ENCODE measurements at places on chromosomes 16 and 17.

GRCh38 chr16:6382924-6383459 lies 949.7 kb upstream of the RBFOX1 start:
- DNase-seq, result no peak

DNA sequence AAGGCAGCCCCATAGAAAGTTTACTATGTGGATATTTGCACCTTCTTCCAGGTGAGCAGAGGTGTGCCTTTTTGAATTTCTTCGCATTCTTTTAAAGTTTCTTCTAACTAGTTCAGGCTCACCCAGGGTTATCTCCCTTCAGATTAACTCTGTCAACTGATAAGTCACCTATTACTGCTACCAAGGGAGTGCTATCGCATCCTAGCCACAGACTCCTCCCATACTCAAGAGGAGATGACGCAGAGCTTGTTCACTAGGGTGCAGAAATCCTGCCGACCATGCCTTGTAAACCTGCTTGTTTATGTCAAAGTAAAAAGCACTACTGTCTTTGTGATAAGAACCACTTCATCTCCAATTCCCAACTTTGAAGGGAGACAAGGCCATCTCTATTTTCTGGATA lies 390.1 kb downstream of the RBFOX1 start:
- no peak for DNase-seq

GRCh38 chr16:28163699-28164098 lies 48.1 kb downstream of the XPO6 start:
- DNase-seq, result peak; percentile 40

- peak; percentile 86 for DNase-seq
Observed at GRCh38 chr17:31787857-31788570, 71.0 kb downstream of the COPRS start.

GRCh38 chr17:81842725-81843504 lies 8.1 kb upstream of the PPP1R27 start:
- DNase-seq, result peak; percentile 22

- DNase-seq, result no peak
Observed at GRCh38 chr17:83194761-83195329, 115.4 kb downstream of the METRNL start.

GRCh38 chr17:45127548-45128300 lies 4.6 kb downstream of the PLCD3 start:
- no peak for DNase-seq

- DNase-seq, result no peak
Observed at GRCh38 chr17:72517413-72518158, 396.8 kb downstream of the SOX9 start.

GRCh38 chr16:14240964-14241363 lies 169.8 kb downstream of the MRTFB start:
- DNase-seq, result no peak

DNA sequence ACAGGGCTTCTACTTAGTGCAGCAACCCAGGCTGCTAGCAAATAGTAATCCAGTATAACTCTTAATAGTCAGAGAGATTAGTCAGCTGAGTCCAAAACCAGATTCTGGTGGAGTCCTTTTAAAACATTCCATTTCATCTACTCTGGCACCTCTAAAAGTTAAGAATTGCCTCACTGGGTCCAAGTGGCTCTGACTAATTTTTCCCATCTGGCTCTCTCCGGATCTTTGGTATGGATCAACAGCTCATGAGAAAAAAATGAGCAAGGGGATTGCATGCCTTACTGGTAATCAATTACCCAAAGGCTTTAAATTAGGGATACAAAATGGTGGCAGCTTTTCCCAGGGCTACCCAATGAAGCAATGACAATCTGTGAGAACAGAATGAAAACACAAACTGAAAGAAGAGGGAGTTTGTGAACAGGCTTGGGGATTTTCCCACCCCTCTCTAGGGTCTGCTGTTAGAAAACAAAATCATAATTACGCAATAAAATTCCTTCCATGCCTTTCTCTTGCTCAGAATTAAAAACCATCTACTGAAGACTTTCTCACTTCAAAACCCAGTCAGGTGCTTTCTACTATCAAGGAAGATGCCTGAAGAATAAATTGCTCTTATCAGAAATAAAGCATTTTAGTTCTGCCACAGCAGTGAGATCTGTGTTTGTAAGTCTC lies 84.6 kb upstream of the PMFBP1 start:
- DNase-seq, result peak; percentile 69

DNA sequence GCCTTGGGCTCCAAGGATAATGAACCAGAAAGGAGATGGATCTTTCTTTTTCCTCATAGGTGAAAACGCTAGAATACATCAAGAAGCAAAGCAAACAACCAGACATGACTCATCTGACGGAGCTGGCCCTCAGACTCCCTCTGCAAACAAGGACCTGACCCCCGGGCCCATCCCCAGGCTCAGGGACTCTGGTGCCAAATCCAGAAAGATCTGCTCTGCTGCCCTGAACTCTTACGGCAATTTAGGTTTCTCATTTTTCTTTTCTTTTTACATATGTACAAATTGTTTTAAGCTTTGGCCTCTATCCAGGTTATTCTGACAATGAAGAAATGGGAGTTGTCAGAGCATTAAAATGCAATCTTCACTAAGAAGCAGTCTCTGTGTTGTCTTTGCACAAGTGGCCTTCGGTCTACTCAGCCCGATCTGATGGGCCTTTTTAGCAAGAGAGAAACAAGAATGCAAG lies 17.7 kb downstream of the KNOP1 start:
- DNase-seq, result peak; percentile 54

GRCh38 chr16:87801679-87802259 lies 36.0 kb upstream of the KLHDC4 start:
- no peak for DNase-seq

GRCh38 chr16:17389384-17389783 lies 81.4 kb downstream of the XYLT1 start:
- no peak for DNase-seq

DNA sequence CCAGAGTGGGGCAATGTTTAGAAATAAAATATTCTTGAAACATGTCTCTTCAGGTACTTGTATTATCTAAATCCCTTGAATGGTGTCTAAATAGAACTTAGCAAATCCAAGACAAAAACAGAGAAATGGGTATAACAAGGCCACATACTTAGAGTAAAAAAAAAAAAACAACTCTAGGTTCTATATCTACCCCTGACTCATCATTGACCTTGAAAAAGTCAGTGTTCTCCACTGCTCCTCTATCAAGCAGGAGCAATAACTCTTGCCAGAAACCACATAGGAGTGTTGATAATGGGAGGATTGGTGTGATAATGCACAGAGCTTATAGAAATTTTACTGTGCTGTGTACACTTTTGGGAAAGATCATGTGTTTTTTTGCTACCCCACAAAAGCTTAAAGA lies 296.6 kb upstream of the PMFBP1 start:
- peak; percentile 16 for DNase-seq

- peak; percentile 65 for DNase-seq
Observed at GRCh38 chr16:66274335-66275110, 92.0 kb upstream of the CDH5 start.

GRCh38 chr16:53693320-53693719 lies 10.3 kb downstream of the RPGRIP1L start:
- no peak for DNase-seq

GRCh38 chr17:10394201-10394887 lies 21.5 kb upstream of the MYH13 start:
- no peak for DNase-seq

GRCh38 chr17:4872786-4873185 lies 26.6 kb upstream of the C17orf107 start:
- DNase-seq, result no peak

DNA sequence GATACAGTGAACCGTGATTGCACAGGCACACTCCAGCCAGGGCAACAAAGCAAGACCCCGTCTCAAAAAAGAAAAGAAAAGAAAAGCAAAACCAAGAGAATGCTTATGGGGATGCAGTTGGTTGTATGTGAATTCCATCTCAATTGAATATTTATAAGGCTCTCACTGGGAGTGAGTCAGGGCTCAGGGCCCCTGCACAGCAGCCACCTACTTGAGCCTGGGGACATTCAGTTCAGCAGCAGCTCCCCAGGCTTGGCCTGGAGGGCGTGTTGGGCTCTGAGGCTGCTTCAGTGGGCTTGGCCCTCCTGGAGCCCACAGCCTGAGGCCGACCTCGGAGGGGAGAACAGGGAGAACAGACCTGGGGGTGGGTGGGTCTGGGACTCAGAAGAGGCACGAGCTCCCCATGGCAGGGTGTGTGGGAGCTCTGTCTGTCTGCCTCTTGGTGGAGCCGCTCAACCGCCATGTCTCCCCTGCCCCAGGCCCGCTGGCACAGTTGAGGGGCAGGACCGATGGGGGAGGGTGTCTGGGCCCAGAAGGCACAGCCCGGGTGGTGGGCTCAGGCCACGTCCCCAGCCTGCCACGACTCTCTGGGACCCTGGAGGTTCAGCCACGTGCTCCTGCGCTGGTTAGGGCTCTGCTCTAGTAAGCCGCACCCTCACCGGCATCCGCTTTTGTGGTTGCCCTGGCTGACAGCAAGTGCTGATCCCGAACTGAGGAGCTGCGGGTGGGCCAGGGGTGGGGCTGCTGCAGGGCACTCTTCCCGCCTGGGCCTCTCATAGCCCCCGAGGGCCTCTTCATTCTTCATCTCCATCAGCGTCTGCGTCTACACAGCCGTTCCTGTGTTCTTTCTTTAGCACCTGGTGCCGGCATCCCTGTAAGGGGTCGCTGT lies 24.8 kb downstream of the ZFPM1 start:
- no peak for DNase-seq

DNA sequence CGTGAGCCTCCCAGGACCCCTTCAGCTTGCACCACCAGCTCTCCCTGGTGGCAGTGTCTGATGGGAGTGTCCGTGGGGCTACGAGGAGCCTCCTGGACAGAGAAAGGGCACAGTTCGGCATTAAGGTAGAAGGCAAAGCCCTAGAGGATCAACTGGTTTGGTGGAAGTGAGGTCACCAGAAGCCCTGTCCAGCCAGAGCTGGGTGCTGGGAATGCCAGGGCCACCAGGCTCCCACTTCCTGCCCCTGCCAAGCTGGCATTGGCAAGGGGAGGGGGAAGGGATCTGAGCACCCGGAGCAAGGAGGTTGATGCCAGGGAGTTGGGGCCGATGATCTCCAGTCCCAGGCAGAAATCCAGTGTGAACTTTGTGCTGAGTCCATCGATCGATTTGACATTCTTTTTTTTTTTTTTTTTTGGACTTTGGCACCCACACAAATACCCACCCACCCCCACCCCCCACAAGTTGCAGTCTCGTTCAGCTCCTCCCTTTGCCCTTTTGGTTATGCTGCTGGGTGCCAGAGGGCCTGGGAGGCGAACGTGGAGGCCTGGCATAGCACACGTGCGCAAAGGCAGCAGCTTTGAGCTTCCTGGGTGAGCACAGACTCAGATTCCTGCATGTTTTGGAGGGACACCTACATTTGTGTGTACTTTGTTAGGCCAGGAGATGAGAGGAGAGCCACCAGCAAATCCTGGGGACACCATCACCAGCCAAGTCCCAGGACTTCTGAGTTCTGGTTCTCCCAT lies 2.1 kb downstream of the NHERF1 start:
- no peak for DNase-seq

GRCh38 chr17:28357901-28358197 lies 522 bp upstream of the POLDIP2 start:
- no peak for DNase-seq

DNA sequence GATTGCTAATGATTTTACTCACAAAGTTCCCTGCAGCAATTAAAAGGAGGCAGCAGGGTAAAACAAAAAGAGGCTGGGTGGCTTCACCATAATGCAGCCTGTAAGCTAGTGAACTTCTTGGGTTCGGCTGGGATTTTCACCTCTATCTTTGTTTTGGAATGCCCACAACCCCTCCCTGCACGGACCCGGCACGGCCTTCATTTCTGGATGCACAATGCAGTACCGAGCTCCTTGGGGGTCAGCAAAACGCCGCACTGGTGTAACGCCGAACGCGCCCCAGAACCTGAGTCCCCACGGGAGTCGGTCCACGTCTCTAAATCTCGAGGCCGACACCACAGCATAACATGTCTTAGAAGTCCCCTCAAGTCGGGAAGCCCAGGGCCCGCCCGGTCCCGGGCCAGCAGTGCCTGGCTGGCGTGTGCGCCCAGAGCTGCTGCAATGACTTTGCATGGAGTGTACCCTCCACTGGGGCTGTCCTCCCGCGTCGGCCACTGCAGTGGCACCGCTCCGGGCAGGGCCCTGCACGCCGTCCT lies 759 bp downstream of the UBE2O start:
- DNase-seq, result no peak

DNA sequence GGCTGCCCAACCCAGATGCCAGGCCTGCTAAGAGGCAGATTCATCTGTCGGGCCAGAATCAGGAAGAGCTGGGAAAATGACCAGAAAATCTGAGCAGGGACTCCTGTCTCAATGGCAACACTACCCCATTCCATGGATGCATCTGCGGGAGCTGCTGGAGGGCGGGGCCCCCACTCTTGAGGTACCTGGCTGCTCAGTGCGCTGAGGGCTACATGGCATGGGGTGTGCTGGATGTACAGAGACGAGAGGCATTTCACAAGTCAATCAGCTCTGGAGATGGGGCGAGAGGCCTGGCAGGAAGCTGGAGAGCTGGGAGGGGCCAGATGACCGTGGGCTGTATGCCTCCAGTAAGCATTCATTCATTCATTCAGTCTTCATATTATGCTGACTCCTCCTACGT lies 6.4 kb downstream of the SDK2 start:
- DNase-seq, result no peak

DNA sequence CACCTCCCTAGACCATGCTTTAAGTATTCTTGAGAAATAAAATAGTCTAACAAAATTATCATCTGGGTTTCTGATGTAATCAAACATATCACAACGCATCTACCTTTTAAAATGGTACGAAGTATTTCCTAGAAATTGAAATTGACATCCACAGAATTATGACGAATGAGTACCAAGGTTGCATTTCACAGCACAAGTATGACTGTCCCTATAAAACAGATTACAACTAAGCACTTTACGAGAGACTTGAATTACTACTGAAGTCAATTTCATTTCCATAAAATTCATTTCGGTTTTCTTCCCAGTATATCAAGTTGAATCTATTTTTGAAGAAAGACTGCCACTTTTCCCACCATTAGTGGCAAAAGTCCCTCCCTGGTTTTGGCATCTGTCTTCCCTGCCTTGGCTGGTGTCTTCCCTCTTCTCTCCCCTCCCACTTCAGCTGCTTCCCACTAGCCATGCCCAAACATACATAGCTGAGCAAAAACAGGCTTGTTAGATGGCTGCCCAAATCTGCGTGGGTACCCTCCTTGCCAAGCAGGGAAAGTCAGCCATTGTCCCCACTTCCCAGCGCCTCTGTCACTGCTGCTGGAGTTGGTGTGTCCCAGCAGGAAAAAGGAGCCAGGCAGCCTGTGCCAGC lies 29.2 kb downstream of the DNAH9 start:
- no peak for DNase-seq
